ENCODE measurements at places on chromosomes 1 and 21.

- no peak for DNase-seq
Observed at GRCh38 chr1:160806784-160807183, 10.8 kb downstream of the LY9 start.

GRCh38 chr1:245678860-245679411 lies 524.2 kb downstream of the KIF26B start:
- no peak for DNase-seq

GRCh38 chr1:101382135-101382534 lies 145.3 kb downstream of the S1PR1 start:
- DNase-seq = no peak

- DNase-seq = no peak
Observed at GRCh38 chr1:235632506-235633401, 16.8 kb downstream of the GNG4 start.

- DNase-seq = no peak
Observed at GRCh38 chr1:175826705-175827104, 83.3 kb upstream of the TNR start.

GRCh38 chr1:90488451-90488850 lies 228.7 kb downstream of the BARHL2 start:
- DNase-seq = no peak

DNA sequence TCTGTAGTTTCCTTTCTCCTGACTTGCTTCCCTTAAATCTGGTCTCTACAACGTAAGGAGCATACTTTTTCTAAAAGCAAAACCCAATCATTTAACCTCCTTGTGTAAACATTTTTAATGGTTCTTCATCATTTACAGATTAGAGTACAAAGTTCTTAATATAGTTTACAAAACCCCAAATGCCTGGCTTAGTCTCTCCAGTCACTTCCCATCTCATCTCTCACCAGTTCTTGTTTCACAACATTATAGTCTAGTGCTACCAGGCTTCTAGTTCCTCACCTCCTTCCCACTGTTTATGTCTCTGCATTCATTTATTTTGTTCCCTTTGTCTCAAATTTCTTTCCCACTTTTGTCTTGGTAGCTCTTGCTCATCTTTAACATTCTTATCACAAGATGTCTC lies 168.4 kb downstream of the FASLG start:
- DNase-seq = no peak

DNA sequence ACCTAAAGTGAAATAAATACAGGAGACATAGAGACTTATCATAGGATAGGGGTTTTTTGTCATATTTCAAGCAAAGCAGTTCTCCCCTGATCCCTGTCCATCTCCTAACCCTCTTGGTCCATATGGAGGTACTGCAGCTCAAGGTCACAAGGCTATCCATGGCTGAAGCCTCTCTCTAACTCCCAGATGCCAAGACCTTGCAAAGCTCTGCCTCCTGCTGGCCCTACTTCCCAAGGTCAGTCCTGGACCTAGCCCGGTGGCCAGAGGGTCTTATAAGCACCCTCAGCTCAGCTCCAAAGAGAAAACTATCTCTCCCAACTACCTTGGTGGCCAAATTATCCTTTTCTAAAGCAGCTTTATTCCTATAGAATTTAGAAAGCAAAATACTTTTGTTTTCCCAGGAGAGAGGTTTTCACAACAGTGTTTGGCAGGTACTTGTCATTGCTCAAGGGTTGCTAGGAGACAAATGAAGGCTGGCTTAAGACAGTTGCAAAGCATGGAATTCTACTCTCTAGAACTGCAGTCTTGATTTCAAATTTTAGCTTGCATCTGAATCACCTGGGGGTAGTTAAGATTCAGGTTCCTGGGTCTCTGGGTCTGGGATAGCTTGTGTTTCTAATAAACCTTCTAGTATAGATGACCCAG lies 121.5 kb downstream of the XCL2 start:
- no peak for DNase-seq

DNA sequence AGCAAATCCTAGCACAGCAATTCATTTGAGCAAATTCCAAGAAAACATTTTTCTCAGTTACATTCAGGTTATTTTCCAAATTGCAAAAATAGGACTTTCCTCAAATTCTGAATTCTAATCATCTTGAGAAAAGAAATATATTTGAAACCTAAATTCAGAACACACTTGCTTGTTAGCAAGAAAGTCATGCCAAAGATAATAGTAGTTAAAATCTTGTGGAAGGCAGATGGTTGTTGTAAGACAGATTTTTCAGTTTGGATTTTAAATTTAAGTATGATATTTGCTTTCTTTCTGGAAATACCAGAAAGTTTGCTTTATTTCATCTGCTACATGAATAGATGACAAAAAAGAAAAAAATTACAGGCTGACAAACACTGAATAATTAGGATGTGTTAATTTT lies 29.1 kb downstream of the SNX7 start:
- DNase-seq = no peak

DNA sequence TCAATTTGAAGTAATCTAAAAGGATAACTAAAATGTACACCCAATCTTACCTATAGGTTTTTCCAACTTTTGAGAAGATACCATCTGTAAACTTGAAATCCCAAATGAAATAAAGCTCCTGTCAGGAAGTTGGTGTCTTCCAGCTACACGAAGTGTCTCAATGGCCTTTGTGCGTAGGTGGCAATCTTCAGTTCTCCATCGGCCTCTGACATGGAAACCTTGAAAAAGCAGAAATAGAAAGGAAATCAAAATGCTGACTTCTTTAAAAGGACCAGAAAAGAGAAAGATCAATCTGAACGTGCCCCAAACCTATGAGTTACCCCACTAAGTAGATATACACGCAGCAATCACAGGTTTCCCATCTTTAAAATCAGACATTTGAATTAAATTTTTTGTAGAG lies 10.0 kb downstream of the MKNK1 start:
- DNase-seq = no peak

GRCh38 chr1:87515781-87516180 lies 187.1 kb downstream of the LMO4 start:
- DNase-seq = no peak

- peak; percentile 62 for DNase-seq
Observed at GRCh38 chr1:55443175-55443915, 228.2 kb upstream of the USP24 start.

DNA sequence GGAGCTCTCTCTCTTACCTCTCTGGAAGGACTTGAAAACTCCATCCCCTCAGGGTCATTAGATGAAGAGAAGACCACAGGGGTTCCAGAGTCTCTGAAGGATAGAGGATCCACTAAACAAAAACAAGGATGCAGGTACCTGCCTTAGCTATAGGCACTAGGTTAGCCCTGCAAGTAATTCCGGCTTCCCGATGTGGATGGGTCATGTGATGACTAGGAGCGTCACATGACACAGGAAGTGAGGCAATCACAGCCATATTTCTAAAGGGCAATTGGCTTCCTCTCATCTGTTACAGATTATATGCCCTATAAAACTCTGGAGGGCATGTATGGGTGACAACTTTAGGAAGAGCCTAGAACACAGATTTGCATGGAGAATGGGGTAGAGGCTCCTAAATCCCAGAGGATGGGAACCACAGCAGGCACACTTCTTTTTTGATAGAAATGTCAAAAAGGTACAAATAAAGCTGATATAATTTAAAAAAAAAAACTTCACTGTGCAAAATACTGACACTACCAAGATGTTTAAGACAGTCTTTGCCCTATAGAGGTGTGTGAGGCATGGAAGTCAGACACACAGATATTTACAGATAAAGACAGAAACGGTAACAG lies 14.1 kb downstream of the ENTREP3 start:
- peak; percentile 79 for DNase-seq

GRCh38 chr1:230355128-230355527 lies 71.0 kb downstream of the PGBD5 start:
- DNase-seq = no peak

- DNase-seq = no peak
Observed at GRCh38 chr1:185680453-185680852, 53.7 kb upstream of the HMCN1 start.
